ENCODE measurements at places on chromosomes 12 and 14.

GRCh38 chr14:72503696-72504368, 390.1 kb downstream of the DPF3 start:
- DNase-seq, result no peak

DNA sequence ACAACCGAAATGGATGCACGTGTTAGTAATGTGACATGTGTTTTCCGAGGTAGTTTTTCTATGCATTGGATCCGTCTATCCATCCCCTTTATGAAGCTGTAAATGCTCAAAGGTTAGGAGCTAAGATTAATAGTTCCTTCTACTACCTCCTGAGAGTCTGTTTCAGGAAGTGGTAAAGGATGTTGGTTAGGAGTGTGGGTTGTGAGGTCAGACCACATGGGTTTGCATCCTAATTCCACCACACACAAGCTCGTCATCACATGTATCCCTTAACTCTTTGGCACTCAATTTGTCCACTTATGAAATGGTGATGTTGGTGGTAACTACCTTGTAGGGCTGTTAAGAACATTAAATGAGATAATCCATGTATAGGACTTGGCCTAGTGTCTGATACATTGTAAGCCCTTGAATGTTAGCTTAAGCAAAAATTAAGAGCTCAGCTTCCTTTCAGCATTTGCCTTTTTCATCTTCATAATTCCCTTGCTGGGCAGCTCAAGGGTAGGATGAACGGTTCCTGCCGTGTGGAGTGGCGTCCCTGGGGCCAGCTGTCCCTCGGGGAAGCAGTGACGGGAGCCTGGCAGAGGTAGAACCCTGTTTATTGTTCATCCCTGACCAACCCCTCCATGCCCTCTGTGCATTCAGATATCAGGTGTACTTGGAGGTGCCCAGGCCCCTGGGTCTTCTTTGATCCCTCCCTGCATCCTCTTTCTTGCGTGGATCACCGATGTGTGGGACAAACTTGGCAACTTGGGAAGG, 52.3 kb downstream of the TSPAN9 start:
- no peak for DNase-seq

DNA sequence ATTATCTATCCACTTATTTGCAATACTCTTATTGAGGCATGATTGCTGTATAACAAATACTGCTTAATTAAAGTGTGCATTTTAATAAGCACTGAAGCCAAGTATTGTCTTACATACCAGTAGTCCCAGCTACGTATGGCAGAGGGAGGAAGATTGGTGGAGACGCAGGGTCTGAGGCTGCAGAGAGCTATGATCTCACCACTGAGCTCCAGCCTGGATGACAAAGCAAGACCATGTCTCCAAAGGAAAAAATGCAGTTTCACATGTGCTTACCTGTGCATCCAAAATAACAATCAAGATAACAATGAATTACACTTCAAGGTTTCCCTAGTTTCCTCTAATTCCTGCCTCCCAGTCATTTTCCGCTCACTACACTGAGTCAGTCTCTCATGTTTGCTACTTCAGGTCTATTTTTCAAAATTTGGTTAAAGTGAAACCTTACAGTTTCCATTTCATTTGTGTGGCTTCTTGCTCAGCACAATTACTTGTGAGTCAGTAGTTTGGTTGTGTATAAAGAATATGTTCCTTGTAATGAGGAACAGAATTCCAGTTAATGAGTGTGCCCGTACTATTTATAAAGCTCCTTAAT, 1250.1 kb downstream of the TMEM121 start:
- no peak for DNase-seq

DNA sequence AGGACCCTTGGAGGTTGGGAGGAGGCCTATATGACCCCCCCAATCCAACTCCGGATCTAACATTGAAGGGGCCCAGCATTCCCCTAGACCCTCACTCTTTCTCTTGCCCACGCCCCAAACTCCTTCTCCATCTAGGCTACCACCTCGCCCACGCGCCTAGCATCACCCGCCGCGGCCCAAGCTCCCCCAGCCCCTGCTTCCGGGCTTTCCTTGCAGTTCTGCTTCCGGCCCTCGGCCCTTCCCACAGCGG, 445 bp downstream of the CERS5 start:
- DNase-seq, result no peak

GRCh38 chr14:59428581-59429012, 36.6 kb downstream of the GPR135 start:
- no peak for DNase-seq

DNA sequence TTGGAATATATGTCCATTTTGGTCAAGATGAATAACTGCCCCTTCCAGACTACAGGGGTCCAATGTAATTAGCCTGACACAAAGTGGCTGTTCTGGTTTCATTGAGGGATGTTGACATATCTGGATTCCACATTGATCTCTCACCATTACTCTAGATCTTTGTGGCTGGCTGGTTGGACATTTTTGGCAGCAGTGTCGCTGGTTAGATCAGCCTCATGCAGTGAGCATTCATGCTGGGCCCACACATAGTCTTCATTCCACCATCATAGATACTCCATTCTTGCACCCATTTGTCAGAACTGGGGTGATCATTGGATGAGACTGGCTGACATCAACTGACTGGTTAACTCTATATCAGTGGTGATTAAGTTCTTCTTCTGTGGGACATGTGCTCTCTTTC, 74.4 kb downstream of the MGST1 start:
- DNase-seq, result no peak

- peak; percentile 64 for DNase-seq
Measured at GRCh38 chr12:57240926-57241401, 10.0 kb downstream of the STAC3 start.

GRCh38 chr12:102638777-102639176, 158.4 kb upstream of the IGF1 start:
- DNase-seq, result no peak

- DNase-seq, result no peak
Measured at GRCh38 chr14:95472819-95473251, 43.6 kb downstream of the SYNE3 start.

GRCh38 chr14:93984987-93985410, 8.6 kb upstream of the ASB2 start:
- peak; percentile 82 for DNase-seq

DNA sequence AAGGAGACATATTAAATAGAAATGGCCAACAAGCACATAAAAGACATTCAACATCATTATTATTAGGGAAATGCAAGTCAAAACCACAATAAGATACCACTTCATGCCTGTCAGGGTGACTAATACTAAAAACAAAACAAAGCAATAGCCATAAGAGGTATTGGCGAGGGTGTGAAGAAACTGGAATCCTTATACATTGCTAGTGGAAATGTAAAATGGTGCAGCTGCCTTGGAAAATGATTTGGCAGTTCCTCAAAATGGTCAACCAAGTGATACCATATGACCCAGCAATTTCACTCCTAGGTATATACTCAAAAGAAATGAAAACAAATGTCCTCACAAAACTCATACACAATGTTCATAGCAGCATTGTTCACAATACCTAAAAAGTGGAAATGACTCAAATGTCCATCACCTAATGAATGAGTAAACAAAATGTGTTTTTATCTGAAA, 27.0 kb downstream of the GPR135 start:
- DNase-seq, result no peak

- DNase-seq, result no peak
Measured at GRCh38 chr14:38389681-38390080, 133.8 kb upstream of the CLEC14A start.

DNA sequence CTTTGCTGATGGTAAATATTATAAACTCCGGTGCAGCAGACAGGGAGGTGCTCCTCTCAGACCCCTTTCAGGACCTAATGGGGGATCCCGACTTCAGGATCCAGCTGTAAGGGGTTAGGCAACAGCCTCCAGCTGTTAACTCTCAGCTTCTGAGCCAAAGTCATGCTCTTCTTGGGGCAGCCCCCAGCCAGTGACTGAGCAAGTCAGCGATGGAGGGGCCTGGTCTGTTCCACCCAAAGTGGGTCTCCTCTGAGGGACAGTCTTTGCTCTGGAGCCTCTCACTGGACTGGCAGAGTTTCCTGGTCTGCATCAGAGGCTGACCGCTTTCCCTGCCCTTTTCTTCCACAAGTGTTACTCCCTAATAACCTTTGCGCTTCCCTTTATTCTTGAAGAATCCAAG, 184.2 kb upstream of the DIO3 start:
- DNase-seq, result no peak

GRCh38 chr14:35112641-35113040, 9.1 kb downstream of the PPP2R3C start:
- DNase-seq, result no peak

DNA sequence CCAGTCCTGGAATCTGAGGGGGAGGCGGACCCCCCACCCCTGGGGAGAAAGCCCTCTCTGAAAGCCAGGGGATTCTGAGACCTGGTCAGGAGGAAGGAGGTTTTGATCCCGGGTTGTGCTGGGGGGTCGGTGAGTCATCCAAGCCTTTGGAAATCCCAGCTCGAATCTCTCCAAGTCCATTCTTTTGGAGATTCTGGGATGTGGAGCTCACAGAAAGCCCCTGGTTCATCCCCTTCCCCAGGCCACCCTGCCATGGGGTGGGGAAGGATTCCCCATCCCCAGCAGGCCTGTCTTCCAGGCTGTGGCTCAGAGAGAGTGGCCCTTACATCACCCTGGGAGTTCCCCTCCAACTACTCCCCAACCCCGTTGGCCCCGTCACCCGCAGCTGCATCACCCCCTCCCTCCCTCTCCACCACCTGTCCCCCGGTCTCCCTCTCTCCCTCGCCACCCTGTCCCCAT, 14.3 kb downstream of the EXOC3L4 start:
- no peak for DNase-seq

GRCh38 chr12:125100551-125101434, 35.6 kb downstream of the AACS start:
- no peak for DNase-seq

Data from G401 (cell line).